ENCODE measurements at places on chromosomes 1 and 21.
A peak's percentile ranks its signal among the peaks of the same experiment; 100 is the strongest.

DNA sequence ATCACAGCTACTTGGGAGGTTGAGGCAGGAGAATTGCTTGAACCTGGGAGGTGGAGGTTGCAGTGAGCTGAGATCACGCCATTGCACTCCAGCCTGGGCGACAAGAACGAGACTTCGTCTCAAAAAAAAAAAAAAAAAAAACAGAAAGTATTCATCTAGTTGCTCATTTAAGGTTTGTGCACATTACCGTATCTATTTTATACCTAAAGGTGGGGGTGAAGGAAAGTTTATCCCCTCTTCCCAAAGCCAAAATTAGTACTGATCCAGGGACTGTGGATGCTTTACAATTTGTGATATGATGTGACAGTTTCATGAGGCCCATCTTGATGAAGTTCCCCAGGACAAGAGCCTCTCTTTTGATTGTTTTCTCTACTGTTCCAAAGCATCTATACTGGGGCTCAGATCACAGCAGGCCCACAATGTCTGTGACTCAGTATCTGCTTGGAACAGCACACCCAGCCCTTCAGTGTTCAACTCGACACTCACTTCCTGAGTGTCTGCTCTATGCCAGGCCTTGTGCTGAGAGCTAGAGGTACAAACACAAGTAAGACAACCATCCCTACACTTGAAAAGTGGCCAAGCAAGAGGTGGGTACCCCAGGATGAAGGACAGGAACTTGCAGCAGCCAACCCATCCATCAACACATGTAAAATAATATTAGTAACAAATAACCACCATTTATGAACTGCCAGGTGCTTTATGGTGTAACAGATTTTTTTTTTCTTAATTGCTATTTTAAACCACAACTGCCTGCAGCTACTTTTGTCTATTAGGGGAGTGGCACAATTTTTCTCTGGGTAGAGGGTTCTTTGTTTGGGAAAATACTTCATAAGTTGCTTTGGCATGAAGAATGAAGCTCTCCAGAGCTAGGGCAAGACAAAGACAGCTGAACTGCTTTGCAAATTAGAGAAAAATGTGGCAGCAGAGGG, 29.0 kb upstream of the KHDRBS1 start:
- DNase-seq = peak; percentile 34

DNA sequence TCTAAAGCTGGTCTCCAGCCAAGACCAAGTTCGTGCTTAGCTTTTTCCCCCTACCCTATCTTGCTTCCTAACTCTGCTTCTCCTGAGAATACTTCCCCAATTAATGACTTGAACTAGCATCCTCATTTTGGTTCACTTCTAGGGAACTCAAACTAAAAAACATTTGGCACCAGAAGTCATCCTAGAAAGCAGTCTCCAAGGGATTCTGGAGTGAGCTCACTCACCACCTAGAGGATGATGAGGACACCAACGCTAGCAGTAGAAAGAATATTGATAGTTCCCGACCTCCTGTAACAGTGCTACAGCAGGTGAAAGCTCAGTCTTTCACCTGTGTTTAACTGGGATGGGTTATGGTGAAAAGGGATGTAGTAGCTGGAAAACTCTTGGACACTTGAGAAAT, 4.7 kb upstream of the PSMB2 start:
- no peak for DNase-seq

DNA sequence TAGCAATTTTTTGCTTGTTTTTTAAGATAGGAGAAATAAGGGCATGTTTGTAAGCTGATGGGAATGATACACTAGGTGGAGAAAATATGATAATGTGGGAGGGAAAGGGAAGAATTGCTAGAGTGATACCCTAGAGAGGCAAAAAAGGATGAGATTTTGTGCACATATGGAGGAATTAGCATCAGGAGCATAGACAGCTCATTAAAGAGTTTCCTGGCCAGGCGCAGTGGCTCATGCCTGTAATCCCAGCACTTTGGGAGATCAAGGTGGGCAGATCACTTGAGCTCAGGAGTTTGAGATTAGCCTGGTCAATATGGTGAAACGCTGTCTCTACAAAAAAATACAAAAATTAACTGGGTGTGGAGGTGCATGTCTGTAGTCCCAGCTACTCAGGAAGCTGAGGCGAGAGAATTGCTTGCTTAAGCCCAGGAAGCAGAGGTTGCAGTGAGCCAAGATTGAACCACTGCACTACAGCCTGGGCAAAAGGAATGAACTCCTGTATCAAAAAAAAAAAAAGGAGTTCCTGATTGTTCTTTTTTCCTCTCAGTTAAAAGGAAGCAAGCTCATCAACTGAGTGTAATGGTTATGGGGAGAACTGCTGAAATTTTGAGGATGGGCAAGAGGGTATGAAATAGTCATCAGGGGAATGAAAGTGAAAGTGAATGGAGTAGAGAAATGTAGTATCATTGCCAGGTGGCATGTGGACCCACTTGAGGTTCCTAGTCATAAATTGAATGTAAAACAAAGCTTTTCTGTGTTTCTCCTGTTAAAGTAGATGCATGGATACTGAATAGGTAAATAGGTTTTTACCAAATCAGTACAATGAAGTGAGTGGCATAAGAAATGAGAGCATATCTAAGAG, 35.5 kb downstream of the SH3GLB1 start:
- no peak for DNase-seq

- no peak for DNase-seq
These were observed 4.8 kb downstream of the MYBPH start for GRCh38 chr1:203170625-203171330.

GRCh38 chr1:208228026-208228425, 16.2 kb downstream of the PLXNA2 start:
- DNase-seq = no peak

- no peak for DNase-seq
These were observed 16.9 kb downstream of the AVPR1B start for GRCh38 chr1:206100226-206100815.

DNA sequence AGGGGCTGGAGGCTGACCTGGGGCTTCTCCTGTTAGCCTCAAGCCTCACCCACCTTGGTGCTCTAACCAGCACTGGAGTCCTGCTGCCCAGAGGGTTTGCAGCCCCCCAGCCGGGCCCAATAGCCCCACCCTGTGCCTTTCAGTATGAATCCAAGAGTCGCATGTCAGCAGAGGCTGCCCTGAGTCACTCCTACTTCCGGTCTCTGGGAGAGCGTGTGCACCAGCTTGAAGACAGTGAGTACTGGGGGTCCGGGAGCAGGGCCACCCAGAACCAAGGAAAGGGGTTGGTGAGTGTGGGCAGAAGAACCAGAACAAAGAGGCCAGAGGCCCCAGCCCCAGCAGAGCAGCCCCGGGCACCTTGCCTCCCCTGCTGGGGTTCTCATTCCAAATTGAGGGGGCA, 25.6 kb downstream of the CDK18 start:
- DNase-seq = no peak

- DNase-seq = peak; percentile 58
These were observed 44.1 kb upstream of the SLC25A33 start for GRCh38 chr1:9494936-9495758.

- DNase-seq = no peak
These were observed 59.7 kb downstream of the NFIA start for GRCh38 chr1:61142043-61142440.

GRCh38 chr1:229986737-229987337, 80.2 kb upstream of the GALNT2 start:
- DNase-seq = no peak

GRCh38 chr1:89939059-89939570, 55.8 kb upstream of the ZNF326 start:
- no peak for DNase-seq

DNA sequence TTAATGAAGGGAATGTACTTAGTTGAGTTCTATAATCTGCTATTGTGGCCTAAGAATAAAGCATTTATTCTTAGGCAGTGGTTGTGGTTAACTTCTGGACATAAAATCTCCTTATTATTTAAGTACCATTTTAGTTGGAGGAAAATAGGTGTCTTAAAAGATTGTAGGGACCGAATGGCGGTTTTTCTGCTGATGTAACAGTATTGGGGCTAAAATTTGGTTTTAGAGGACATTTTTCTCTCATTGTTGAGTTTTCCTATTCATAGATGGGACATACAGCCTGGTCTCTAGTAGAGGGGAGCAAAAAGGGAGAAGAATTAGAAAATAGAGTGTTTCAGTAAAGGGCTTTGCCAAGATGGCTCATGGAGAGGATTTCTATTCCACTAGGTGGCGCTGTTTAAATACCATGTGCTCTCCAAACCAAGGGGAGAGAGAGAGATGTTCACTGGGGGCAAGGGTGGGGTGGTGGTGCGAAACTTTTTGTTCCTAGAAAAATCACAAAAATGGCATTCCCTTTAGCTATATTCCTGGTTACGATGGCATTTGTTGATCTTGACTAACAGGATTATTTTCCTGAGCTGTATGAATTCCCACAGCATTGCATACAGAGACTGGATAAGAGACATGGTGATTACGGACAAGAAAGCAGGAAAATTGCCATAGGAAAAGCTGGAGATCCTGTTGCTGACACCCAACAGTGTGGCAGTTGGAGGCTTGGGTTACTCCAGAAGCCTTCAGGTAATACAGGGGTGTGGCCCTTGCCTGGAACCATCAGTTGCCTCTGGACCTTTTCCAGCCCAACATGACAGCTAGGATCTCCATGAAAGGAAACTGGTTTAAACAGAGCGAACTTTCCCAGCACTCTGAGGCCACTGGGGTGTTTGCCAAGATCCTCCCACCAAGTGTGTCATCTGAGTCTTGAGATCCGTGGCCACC, 18.2 kb upstream of the FCGR2A start:
- peak; percentile 5 for DNase-seq

DNA sequence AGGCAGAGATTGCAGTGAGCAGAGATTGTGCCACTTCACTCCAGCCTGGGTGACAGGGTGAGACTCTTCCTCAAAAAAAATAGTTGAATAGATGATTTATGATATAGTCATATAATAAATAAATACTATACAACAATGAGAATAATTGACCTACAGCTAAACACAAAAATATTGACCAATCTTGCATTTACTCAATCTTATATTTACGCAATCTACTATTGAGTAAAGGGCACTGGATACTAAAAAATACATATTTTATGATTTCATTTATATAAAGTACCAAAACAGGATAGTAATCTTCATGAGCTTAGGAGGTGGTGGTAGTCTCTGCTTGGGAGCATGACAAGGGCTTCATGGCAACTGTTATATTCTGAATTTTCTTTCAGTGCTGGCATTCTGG, 19.1 kb upstream of the GBP3 start:
- no peak for DNase-seq

- no peak for DNase-seq
These were observed 134.2 kb upstream of the SERTAD4 start for GRCh38 chr1:210098356-210098755.

GRCh38 chr1:47677241-47677940, 239.5 kb downstream of the FOXD2 start:
- DNase-seq = no peak

DNA sequence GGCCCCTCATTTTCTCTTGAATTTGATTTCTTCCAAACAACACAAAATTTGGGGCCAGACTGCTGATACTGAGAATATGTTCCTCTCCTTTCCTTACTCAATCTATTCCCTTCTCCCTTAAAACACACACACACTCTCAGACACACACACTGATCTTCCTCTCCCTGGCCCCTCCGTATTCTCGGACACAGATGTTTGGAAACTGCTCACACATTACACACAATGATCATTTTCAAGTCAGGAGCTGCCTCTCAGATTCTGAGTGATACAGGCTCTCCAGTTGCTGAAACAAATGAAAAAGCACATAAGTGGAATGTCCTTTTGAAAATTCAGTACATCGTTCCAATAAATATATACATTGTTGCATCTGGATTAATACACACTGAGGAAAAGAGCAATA, 161.3 kb downstream of the CLEC20A start:
- DNase-seq = no peak

DNA sequence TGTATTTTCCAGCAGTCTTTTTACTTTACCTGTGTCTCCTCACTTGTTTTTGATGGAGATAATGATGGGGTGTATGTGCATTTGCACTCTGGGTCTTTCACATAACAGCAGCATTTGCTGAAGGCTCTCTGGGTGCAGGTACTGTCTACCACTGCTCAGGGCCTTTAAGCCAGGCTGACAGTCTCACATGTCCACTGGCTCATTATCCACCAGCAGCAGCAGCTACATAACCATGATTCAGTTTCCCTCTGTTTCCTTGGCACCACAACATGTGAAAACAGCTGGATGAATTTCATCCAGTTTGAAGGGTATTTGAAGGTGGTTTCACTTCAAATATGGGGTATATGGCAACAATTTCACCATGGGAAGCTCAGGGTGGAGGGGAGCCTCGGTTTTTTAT, 41.2 kb upstream of the ROR1 start:
- DNase-seq = no peak

DNA sequence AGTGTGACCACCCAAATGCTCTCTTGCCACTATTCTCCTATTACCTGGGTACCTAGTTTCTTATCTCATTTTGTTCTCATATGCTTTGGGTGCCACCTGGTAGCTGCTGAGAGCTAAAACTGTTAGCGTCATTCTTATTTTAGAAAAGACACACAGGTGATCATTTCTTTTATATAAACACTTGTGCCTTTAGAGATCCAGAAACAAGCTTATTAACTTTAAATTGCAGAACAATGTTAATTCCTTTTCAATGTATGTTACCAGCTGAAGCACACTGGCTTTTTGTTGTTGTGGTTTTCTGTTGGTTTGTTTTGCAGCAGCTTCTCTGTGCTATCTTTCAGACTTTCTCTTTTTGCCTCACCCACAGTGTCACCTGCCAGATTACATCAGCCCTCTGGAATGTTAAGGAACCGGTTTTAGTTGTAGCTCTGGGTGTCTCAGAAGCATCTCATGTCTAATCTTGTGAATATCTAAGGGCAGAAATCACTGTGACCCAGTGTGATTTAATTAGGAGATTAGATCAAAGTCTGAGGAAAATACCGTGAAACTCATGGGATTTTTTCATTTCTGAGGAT, 43.4 kb upstream of the SLC19A2 start:
- DNase-seq = no peak

DNA sequence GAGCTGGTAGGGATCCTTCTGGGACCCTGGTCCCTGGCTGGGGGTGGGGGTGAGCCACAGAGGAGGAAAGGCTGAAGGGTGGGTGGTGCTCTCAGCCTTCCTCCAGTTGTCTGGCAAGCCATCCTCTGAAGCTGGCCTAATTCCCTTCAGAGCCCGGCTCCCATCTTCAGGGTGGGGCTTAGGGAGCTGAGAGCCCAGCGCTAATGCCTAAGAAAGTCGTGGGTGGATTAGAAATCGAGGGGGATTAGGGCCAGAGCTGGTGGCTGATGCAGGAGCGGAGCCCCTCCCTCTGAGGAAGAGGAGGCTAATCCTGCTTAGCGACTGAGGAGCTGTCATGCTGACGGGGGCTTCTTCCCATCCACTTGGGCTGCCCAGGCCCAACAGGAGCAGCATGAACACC, 30.8 kb upstream of the DMBX1 start:
- DNase-seq = no peak

DNA sequence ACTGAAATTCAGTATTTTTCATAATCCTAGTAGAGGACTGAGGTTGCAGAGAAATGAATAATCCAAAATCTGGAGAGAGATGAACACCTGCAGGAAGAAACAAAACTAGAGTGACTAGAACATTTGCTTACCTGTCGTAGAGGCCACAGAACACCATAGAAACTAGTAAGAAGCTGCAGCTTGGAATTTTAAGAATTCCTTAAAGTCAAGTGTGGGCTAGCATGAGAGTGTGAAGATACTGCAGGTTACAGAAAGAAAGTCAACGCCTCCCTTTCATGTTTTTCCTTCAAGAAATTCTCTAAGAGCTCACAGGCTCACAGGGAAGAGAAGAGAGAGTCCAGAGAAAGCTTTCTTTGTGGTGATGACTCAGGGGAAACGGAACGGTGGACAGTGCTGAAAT, 633.7 kb downstream of the LRRIQ3 start:
- DNase-seq = no peak

- DNase-seq = no peak
These were observed 32.1 kb downstream of the IL12RB2 start for GRCh38 chr1:67339623-67340343.
